ENCODE measurements at places on chromosomes 1 and 21.

GRCh38 chr21:32348604-32349332 is 44.0 kb downstream of the URB1 start:
- no peak for DNase-seq

DNA sequence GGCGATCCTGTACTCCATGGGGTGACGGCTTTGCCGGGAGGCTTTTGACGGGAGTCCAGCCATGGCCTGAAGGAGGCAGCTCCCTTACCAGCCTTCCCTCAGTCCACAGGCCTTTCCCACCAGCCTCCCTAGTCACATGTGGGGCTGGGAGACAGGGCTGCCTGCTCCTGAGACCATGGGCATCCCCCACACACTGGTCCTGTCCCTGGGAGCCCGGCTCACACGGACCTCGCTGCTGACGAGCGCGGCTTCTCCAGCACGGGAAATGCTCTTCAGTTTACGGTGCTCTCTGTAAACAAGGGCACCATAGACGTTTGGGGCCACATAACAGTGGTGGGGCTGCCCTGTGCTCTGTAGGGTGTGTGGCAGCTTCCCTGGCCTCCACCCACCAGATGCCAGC is 104.5 kb upstream of the TMEM51 start:
- no peak for DNase-seq

- DNase-seq = no peak
These were observed 66.2 kb downstream of the COQ8A start for GRCh38 chr1:227006226-227006796.

GRCh38 chr21:28436286-28436932 is 556.3 kb downstream of the LTN1 start:
- no peak for DNase-seq

GRCh38 chr1:33392639-33393038 is 38.3 kb downstream of the PHC2 start:
- no peak for DNase-seq

DNA sequence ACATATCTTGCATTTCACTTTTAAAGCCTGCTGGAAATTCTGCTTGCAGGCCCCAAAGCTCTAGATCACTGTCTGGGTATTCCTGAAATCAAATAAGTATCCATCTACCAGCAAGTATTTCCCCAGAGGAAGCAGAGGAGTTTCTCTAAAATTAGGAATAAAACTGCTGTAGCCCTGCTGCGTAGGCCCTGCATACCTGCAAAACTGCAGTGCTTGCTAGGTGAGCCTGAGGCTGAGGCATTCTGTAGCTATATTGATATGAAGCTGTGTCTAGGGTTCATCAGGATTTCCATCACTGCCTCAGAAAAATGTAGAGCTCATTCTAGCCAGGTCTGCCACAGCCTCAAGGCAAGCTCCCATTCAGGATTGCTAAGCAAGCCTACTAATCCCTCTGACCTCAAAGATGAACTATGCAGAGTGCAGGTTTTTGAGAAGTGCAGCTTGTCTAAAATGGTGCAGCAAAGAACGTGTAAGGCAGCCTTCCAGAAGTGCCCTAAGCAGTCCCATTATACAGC is 28.7 kb downstream of the NPHS2 start:
- DNase-seq = no peak

- no peak for DNase-seq
These were observed 1.6 kb upstream of the ARTN start for GRCh38 chr1:43931711-43932660.

- DNase-seq = no peak
These were observed 98.9 kb downstream of the DMRTB1 start for GRCh38 chr1:53557830-53558738.

GRCh38 chr1:193310564-193310963 is 124.2 kb upstream of the B3GALT2 start:
- no peak for DNase-seq

DNA sequence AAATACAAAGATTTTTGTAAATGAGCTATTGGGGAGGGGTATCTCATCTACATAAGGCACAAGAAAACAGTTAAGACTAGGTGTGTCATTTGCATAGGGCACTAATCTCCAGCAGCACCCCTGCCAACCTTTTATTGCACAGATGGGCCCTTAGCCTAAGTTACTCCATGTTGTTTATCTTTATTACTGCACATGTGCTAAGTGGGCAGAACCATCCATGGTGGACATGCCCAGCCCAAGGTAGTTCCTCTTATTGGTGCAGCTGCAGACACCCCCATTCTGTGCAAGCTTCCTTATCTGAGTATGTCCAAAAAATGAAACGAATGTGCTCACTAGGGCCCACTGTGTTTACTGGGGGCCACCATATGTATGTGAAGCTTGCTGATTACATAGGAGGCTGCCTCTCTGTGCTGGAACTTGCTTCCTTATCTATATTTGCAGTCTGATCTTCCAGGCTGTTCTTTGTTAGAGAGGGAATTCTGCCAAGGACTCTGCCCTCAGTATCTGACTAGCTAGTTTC is 77.3 kb upstream of the NEK7 start:
- DNase-seq = no peak

GRCh38 chr21:42107881-42108553 is 36.9 kb downstream of the UMODL1 start:
- peak; percentile 36 for DNase-seq

DNA sequence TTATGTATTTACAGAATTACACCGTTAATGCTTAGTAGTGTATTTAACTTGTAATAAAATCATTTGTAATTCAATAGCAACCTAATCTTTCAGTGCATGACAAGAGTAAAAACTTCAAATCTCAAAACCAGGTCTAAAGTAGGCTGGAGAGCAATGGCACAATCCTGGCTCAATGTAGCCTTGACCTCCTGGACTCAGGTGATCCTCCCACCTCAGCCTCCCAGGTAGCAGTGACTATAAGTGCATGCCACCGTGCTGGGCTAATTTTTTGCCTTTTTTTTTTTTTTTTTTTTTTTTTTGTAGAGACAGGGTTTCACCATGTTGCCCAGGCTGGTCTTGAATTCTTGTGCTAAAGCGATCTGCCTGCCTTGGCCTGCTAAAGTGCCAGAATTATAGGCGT is 11.3 kb downstream of the IPP start:
- no peak for DNase-seq

DNA sequence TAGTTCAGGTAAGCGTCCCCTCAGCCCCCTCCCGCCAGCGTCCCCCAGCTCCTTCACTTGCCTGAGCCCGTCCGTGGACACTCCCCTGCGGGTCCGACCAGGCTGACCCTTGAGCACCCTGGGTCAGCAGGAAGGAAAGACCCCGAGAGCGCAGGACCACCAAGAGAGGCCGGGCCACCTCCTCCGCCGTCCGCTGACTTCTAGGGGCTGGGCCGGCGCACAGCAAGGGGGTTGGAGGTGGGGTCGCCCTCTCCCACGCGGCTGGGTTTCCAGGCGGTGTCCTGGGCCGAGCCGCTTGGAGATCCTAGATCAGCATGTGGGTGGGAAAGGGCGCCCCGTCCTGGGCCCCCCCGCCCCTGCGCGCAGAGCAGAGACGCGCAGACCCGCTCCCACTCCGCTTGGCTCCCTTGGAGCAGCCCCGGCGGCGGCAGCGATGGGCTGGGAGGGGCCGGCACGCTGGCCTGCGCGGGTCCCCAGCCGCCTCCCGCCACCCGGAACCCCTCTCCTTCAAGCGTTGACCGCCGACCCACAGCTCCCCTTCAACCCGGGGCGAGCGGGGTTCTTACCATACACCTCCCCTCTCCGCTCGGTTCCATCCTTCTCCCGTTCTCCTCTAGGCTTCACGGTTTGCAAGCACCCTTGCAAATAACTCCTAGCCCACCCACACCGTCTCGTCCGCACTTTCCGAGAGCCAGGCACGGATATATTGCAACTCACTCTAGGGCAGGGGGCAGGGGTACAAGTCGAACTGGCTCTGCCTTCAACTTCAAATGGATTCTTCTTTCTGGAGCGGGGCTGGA is 7.5 kb downstream of the KNCN start:
- DNase-seq = no peak

DNA sequence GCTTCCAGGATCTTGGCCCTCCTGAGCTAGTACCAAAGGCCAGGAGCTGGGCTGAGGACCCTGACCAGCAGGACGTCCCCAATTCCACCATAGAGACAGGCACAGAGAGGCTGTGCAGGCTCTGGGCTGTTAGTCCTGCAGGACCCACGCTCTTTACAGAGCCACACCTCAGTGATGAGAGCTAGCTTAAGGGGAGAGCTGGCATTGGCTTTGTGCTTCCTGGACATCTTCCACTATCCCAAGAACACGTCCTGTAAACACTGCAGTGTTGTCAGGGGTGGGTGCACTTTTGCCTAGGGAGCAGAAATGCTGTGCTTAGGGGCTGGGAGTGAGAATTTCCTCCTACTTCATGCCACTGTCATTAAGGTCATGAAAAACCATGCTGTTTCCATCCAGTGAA is 91.7 kb upstream of the EDN2 start:
- DNase-seq = no peak

GRCh38 chr1:46166521-46167462 is 8.1 kb upstream of the TSPAN1 start:
- no peak for DNase-seq

DNA sequence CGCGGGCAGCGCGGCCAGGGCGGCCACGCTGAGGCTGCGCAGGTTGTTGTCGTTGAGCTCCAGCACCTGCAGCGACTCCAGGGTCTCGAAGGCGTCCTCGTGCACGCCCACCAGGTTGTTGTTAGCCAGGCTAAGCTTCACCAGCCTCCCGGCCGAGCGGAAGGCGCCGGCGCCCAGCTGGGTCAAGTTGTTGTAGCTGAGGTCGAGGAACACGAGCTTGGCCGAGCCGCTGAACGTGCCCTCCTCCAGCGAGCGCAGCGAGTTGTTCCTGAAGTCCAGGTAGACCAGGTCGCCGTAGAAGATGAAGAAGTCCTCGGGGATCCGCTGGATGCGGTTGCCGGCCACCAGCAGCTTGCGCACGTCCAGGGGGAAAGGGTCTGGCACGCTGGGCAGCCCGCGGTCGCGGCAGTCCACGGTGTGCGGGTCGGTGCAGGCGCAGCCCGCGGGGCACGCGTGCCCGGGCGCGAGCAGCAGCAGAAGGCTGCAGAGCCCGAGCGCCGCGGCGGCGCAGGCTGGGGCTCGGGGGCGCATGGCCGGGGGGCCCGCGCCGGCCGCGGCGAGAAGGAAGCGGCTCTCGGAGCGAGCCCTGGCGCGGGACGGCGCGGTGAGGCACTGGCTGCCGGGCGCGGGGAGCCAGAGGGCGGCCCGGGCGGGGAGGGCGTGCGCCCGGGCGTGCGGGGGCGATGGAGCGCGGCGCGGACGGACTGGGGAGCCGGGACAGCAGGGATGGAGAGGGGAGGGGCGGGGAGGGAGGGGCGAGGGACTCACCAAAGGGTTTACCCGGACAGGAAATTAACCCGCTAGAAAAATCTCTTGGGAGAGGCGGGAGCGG is 524 bp downstream of the LRRC38 start:
- DNase-seq = no peak

- DNase-seq = no peak
These were observed 126.7 kb downstream of the PRRX1 start for GRCh38 chr1:170790651-170791071.

- DNase-seq = no peak
These were observed 54.8 kb upstream of the CD34 start for GRCh38 chr1:207965392-207966387.

- DNase-seq = no peak
These were observed 52.2 kb upstream of the GRHL3 start for GRCh38 chr1:24266998-24267397.

- DNase-seq = no peak
These were observed 250.5 kb upstream of the DUSP10 start for GRCh38 chr1:221992427-221992826.

DNA sequence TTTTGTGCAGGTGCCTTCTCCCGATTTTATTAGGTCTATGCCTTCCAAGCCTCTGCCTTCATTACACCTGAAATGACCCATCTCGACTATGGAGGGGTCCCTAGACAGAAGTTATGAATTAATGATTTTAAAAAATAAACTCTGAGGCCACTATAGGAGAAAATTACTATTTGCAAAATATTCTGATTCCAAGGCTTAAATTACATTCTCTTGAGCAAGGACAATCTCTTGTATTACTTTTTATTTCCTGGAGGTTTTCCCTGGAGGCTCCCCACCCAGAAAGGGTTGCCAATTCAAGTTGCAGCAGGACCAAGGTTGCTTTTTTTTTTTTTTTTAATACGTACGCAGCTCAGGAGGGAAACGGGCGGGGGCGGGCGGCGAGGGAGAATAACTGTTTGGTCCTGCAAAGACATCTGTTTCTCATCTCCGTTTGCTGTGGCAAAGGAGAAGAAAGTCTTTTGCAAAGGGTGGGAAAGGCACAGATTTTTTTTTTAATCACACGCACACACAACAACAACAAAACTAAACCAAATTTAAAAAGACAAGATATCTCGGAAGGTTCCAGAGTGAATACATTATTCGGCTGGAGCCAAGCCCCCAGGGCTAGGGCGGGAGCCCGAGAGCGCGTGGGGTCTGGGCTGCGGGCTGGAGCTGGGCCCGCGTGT is 618 bp upstream of the SERTAD4 start:
- DNase-seq = no peak
